ENCODE measurements at places on chromosomes 3 and 15.

DNA sequence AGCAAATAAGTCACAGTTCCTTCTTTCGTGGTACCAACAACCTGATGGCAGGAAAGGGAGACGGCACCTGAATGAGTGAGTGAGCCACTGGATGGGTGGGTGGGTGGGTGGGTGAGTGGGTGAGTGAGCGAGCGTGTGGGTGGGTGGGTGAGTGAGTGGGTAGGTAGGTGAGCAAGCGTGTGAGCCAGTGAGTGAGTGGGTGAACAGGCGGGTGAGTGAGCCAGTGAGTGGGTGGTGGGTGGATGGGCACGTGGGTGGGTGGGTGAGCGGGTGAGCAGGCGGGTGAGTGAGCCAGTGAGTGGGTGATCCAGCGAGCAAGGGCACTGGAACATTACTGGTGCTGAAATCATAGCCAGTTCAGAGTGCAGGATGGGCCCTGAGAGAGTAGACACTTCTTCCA lies 152.8 kb downstream of the MEGF11 start:
- DNase-seq, result no peak

GRCh38 chr15:89112341-89112971 lies 24.2 kb downstream of the ABHD2 start:
- no peak for DNase-seq

- DNase-seq, result no peak
These were observed 551.2 kb upstream of the CCDC54 start for GRCh38 chr3:106825962-106826605.

DNA sequence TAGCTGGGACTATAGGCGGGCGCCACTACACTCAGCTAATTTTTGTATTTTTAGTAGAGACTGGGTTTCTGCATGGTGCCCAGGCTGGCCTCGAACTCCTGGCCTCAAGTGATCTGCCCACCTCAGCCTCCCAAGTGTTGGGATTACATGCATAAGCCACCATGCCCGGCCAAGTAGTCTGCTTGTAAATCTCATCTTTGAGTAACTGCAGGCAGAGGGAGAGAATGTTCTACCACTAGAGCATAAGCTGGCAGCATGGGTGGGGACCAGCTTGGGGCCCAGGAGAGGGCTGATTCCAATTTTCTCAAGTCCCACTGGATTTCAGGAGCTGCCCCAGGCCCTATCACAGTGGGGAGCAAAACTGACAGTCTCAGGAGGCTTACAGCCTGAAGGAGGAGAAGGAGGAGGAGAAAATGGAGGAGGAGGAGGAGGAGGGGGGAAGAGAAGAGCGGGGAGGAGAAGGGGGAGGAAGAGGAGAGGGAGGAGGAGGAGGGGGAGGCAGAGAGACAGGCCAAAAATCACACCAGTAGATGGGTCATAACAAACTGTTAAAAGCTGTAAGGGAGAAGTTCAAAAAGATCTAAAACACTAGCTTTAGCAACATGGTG lies 229.1 kb upstream of the IGF1R start:
- no peak for DNase-seq

- DNase-seq, result no peak
These were observed 246.9 kb upstream of the THRB start for GRCh38 chr3:24741506-24741905.

DNA sequence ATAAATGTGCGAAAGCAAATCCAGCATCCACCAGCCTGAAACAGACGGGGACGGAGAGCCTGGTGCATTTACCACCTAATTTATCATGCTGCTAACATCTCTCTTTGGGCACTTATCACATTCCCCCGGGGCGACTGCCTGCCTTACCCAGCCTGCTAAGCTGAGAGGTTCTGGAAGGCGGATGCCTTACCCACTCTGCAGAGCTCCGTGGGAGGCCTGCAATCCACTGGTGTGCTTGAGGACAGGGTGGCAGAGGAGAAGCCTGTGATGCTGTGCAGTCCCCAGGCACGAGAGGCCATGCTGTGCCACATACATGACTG lies 25.5 kb downstream of the MGLL start:
- DNase-seq, result no peak

DNA sequence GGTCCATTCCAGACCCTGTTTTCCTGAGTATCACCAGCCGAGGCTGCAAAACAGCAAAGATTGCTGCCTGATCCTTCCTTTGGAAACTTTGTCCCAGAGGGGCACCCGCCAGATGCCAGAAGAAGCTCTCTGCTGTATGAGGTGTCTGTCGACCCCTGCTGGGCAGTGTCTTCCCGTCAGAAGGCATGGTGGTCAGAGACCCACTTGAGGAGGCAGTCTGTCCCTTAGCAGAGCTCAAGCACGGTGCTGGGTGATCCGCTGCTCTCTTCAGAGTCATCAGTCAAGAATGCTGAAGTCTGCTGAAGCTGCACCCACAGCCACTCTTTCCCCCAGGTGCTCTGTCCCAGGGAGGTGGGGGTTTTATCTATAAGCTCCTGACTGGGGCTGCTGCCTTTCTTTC lies 1121.2 kb downstream of the NSUN3 start:
- no peak for DNase-seq

DNA sequence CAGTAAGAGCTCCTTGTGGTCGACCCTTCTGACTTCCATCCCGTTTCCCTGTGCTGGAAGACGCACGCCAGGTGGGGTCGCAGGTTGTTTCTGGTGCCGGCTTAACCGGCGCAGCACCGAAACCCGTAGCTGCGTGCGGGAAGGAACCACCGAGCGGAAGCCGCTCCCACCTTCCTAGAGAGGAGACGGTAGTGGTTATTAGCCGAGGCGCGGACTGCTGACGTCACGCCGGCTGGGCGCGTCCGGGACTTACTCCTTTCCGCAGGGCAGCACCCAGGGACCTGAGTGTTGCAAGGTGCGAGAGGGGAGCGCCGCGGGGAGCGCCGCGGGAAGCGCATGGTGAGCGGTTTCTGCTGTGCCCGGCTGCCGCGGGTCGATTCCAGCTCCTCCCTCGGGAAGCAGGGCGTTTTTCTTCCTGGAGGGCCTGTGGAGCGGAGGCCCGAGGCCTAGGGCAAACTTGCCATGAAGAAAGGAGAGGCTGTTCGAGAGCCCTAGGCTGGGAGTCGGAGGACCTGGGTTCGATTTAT lies at the start of gene ZNF501:
TSS of gene ZNF501 (plus strand) at position 252 of the 527 bp plus-strand sequence. CDS start 4,787 bp downstream, outside the sequence.
- peak; percentile 87 for DNase-seq

DNA sequence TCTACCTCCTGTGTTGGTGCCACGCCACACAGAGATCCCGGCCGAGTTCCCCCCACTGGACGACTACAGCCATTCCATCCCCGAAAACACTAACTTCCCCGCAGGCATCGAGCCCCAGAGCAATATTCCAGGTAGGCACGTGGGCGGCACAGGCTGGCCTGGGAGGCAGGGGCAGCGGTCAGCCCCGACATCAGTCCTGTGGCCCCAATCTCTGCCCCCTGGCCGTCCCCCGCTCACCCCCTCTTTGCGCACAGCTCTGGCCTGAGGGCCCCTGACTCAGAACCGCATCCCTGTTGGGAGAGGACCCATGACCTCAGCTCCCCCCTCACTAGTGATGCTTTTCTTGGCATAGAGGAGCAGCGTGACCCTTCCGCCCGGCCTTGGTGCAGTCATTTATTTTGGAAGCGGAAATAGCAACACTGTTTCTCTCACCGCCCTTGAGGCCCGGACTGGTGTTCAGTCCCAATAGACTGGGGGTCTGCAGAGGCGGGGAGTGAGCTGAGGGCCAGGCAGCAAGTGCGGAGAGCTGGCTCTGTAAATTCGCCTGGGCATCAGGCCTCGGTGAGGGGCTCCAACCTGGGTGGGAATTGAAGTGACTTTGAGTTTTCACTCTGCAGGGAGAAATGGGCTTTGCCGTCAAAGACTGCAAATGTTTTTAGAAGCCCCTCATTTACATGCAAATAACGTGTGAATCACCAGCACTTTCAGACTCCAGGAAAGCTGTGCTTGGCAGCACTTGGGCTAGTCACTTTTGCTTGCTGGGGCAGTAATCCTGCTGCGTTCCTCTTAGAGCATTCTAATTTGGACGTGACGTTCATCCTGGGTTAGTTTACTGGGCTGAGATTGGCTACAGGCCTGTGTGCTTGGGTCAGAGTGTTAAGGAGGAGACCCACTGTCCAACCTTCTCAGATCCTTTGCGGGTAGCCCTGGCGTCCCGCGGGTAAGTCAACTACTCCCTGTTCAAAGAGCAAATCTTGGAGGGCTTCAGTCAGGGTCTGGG lies 88.9 kb downstream of the AAGAB start:
- DNase-seq, result no peak

GRCh38 chr15:45635191-45635638 lies 386 bp downstream of the SQOR start:
- peak; percentile 64 for DNase-seq

DNA sequence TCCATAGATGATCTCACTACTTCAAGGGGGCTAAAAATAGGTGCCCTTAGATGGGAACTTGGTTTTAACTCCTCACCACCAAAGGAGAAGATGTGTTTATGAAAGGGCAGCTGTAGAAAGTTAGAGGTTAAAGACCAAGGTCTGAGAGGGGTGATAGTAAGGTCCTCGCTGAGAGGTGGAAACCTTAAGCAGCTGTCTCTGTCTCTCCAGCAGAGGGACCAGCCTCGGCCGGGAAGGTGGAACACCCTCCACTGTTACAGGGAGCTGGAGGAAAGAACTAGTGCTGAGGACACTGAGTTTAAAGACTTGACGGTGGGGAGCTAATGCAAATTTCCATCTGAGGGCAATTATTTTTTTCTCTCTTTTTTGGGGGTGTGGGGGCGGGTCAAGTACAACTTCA lies 8.9 kb upstream of the RLBP1 start:
- no peak for DNase-seq

GRCh38 chr15:67799801-67800205 lies 25.5 kb upstream of the SKOR1 start:
- DNase-seq, result no peak

DNA sequence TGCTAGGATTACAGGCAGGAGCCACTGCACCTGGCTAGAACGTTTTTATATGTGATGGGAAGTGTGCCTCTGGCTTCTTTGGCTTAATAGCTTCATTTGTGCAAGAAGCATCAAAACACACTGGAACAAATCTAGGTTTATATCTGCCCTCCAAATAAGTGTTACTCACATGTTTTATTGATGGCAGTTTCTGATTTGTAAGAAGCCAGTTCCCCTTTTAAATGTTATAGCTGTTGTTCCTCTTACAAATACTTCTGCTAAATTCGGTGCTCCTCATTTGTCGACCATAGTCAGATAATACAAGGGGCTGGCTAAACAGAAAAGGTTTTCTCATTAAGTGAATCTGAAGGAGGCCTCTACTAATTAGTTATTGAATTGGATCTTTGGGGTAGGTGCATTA lies 307.1 kb upstream of the SEMA6D start:
- DNase-seq, result no peak

DNA sequence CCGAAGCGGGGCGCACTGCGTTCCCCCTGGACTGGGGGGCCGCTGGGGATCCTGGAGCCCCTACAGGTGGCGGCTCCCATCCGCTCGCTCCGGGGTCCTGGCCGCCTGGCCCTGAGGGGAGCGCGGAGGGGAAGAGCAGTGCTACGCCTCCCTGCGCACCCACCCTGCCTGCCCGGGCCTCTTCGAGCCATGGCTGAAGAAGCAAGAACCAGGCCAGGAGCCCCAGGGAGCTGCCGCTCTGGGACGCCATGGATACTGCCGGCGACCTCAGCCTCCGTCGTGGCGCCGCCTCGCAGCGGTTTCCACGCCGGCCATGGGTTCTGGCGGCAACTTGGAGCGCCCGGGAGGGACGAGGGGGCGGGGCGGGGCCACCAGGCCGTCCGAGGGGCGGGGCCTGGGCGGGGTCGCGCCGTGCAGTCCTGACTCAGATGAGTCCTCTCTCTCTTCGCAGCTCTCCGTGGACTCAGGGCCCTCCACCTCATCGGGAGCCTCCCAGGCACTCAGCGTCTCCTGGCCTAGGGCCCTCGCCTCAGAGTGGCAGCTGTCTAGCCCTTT lies 50.9 kb downstream of the MYL3 start:
- peak; percentile 70 for DNase-seq

DNA sequence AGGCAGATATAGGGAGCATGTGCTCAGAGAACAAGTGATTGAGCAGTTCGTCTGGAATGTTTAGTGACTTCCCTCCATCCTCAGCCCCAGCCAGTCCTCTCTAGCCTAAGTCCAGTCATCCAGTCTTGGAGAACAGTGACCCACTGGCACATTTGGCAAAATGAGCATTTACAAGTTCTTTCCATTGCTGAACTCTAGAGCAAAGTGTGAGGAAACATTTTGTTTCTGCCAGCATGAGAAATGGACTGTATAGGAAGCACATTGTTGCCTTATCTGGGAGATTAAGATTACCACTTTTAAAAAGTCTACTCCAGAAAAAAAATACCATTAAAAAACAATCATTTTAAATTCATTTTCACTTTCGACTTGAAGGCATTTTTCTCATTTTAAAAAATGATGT lies 353.6 kb downstream of the SHQ1 start:
- no peak for DNase-seq

DNA sequence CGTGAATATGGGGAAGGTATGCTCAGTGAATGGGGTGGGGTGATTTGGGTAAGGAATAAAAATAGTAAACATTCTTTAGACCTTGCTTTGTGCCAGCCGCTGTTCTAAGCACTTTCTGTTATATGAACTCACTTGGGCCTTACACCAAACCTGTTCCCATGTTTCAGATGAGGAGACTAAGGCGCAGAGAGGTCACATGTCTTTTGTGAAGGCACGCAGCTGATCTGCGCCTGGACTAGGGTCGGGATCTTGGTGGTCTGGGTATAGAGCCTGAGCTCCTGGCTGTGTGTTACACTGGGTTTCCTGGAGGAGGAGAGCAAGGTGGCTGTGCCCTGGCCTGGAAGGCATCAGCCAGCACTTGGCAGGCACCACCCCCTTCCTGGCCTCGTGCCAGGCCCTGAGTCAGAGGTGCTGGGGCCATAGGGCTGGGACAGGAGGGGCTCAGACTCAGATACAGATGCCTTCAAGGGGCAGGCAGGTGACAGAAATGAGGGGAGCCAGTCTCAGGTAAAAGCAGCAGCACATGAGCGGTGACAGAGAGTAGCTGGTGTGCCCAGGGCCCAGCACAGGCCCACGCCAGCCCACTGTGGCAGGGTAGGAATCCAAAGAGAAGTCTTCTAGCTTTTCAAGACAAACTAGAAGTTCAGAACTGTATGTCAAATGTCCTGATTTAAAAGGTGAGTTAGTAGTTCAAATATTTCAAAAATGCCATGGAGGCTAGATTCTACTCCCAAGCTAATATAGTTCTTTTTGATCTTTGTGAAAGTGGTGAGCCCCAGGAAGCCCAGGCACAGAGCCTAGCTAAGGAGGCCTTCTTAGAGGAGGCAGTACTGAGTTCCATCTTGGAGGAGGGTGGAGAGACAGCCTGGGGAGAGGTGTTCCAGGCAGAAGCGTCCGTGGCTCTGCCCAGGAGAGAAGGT lies 83.1 kb downstream of the DNAJB8 start:
- DNase-seq, result no peak

- no peak for DNase-seq
These were observed 7.5 kb upstream of the MEGF11 start for GRCh38 chr15:66261056-66261455.

DNA sequence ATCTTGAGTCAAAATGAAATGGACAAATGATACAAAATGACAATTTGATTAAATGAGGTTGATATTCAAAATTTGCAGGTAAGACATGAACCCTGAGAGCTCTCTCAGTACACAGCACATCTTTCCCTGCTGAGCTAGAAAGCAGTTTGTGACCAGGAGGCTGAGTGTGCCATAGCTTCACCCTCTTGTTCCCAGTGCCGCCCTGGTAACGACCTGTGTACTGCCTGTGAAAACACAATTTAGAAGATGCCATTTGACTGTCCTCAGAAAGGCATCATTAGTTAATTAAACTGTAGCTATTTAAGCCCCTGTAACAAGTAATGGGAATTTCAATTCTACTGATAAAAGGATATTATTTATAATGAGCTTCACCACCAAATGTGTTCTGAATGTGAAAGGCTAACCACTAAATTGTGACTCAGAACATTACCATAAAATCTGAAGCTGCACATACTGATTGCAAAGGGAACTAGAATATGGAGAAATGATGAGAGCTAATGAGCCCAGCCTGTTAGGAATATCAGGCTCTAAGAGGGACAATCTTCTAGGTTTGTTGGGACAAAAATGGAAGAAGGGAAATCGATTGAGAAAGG lies 212.9 kb upstream of the ARPP21 start:
- DNase-seq, result no peak
